Suprapubic skin (tissue), 4 donors: ENCODE measurements at places on chromosomes 5 and 9.

- DNase-seq = no peak
Measured at GRCh38 chr5:120252839-120253238, 211.3 kb upstream of the PRR16 start.

DNA sequence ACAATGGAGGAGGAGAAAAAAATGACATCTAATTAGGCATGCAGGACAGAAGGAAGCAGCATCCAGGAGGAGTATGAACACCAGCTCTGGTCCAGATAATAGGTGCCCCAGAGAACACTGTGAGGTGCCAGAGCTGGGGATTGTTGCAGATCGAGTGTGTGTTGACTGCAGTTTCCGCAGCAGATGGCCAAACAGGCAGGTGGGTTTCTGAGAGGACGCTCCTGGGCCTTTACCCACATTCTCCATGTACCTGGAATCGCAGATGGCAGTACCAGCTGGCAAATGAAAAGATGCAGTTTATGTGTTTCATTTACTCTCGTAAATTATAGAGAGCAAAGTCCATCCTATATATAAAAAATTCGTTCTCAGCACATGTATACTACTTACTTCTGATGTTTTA, 182.2 kb upstream of the ISL1 start:
- no peak for DNase-seq

GRCh38 chr9:85704744-85705143, 37.0 kb downstream of the AGTPBP1 start:
- no peak for DNase-seq

GRCh38 chr5:113336975-113337374, 97.8 kb downstream of the TSSK1B start:
- DNase-seq = no peak

GRCh38 chr5:84673785-84674184, 289.1 kb upstream of the EDIL3 start:
- no peak for DNase-seq

DNA sequence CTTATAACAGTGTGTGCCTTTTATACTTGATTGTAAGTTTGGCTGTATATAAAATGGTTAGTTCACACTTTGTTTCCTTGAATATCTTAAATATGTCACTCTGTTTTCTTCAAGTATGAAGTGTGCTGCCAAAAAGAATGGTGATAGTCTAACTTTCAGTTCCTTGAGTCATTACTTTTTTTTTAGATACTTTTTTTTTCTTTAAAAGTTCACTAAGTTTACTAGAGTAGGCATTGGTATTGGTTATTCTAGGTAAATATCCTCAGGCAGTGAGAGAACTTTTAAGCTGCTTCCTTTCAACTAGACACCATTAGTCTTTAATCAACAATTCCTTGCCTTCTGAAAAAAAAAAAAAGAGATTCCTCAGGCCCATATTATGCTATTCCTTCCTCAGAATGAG, 41.9 kb downstream of the SPEF2 start:
- no peak for DNase-seq

- no peak for DNase-seq
Measured at GRCh38 chr5:61575103-61575502, 243.0 kb downstream of the ZSWIM6 start.

DNA sequence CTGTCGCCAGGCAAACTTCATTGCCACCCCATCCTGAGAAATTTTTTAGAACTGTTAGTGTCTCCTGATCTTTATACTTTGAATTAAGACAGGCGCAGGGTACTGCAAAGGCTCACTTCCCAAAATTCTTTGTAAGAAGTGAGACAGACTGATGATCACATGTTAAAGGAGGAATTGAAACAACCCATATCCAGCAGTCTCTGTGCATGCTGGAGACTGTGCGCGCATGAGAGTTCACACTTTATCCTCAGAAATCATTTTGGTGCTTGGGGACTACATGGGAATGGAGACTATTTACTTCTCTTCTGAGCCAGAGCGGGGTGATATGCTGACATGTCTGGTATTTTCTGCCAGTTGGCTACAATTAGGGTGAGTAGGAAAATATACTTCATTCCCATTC, 91.2 kb downstream of the ZNF474 start:
- DNase-seq = no peak

DNA sequence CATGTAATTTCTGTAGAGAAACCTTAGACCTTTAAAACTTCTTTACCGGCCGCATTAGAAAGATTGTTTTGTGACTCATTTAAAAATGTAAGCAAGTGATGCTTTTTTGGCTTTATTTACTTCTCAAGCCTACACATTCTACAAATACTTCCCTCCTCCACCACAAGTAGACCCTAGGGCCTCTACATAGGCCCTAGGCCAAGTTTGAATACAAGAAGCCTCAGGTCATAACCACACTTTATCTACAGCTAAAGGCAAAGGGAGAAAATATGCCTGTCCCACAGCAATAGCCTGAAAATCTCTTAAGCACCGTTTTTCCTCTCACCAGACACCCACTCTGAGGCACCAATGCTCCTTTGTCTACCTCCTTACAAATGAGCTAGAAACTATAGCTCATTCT, 53.9 kb downstream of the CSNK1A1 start:
- no peak for DNase-seq

- no peak for DNase-seq
Measured at GRCh38 chr9:33265211-33265865, 489 bp downstream of the CHMP5 start.

GRCh38 chr5:106757672-106758071, 913.1 kb downstream of the EFNA5 start:
- DNase-seq = no peak

DNA sequence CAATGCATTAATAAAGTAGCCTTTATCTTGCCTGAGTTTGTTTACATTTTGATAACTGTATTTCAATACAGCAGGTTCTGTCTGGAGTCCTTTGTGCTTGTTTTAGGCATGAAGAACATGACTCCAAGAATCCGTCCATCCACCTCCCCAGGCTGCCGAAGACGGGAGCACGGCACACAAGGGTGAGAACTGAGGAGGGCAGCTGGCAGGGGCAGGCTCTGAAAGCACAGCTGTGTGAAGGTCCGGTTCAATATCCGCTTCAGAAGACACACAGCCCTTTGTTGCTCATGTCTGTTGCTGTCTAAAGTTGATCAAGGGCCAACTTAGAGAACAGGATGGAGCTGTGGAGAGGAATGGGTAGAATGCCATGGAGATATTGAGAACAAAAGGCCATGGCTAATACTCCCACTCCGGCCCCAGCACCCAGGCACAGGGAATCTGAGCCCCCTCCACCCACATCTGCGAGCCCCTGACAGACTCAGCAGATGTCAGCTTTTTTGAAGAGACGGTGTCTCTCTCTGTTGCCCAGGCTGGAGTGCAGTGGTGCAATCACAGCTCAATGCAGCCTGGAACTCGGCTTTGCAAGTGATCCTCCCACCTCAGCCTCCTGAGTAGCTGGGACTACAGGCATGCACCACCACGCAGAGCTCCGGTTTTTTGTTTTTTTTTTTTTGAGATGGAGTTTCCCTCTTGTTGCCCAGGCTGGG, 58.5 kb upstream of the GNE start:
- DNase-seq = no peak

- DNase-seq = no peak
Measured at GRCh38 chr5:139103762-139104161, 94.4 kb downstream of the SIL1 start.
